ENCODE measurements at places on chromosomes 7 and 10.

- no peak for DNase-seq
Measured at GRCh38 chr7:70565721-70566370, 566.1 kb upstream of the GALNT17 start.

GRCh38 chr7:22364900-22365299 is 7.9 kb upstream of the RAPGEF5 start:
- no peak for DNase-seq

DNA sequence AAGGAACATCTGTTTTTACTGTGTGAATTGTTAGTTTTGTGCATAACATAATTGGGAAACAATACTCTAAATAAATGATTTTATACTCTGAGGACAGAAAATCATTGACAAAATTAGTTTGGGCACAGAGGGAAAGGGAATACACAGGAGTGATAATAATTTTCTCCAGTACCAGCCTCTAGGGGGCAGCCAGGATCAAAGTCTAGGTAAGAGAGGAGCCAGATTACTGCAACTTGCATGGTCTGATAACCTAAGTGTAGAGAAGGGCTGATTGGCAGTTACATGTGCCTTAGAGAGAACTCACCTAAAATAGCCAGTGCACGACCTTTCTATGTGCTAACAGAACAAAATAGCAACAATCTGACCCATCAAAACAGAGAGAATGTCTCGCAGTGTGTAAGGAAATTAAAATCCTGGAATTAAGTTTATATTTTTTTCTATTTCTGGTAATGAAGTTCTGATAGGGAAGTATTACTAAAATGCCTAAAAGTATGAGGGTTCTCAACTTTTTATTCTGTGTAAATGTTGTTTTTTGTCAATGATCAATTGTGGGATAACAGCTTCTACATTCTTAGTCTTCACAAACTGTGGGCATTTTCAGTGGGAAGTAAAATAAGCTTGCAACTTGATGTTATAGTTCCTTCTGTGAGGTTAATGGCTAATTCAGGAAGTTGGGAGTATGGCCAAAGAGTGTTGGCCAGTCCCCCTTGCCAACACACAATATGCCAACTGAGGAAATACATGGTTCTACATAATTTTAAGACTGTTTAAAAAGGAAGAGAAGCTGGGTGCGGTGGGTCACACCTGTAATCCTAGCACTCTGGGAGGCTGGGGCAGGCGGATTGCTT is 66.4 kb downstream of the EXOC6 start:
- DNase-seq = peak; percentile 48

- no peak for DNase-seq
Measured at GRCh38 chr7:158285383-158285770, 302.2 kb downstream of the PTPRN2 start.

DNA sequence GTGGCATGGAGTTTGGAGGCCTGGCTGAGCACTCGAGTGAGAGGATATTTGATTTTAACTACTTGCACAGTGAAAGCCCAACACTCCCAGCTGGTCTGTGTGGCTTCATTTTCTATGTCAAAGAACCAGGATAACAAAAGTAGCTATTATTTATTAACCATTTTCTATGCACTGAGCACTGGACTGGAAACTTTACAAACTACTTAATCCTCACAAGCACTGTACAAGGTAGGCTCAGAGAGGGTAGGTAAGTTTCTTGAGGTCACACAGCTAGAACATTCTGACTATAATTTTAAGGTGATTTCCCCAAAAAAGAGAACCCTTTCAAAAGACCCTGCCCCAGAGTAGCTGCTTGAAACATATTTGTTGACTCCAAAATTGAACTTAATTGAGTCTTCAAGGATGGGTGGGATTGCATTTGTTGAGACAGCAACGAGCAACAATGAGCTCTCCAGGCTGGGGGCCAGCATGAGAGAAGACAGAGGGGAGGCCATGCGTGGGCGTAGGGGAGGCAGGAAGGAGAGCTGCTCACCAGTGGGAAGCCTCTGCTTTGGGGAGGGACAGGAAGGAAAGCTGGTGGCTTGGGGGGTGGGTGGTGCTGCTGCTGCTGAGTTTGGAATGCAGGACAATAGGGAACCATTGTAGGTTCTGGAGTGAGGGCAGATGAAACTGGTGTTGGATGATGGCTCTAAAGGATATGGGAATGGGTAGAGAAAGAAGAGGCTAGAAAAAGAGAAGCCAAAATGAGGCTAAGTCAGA is 31.5 kb downstream of the FAM241B start:
- no peak for DNase-seq

DNA sequence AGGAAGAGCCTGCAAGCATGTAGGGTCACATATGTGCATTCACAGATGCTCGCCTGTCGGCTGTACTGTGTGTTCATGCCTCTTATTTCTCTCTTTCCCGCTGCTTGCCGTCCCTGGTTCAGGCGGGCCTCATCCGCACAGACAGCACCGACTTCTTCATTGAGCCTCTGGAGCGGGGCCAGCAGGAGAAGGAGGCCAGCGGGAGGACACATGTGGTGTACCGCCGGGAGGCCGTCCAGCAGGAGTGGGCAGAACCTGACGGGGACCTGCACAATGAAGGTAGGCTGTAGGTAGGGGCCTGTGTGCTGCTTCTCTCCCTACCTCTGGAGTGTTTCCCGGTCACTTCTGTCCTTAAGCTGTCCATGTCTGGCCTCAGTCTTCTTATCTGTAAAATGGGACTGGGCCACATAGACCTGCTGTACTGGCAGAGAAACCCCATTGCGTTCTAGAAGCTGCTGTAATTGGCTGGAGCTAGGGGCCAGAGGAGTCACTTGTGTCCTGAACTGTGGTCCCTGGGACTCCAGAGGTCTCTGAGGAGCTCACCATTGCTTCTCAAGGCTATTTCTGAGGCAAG is 30.0 kb downstream of the ADAMTS14 start:
- DNase-seq = no peak

DNA sequence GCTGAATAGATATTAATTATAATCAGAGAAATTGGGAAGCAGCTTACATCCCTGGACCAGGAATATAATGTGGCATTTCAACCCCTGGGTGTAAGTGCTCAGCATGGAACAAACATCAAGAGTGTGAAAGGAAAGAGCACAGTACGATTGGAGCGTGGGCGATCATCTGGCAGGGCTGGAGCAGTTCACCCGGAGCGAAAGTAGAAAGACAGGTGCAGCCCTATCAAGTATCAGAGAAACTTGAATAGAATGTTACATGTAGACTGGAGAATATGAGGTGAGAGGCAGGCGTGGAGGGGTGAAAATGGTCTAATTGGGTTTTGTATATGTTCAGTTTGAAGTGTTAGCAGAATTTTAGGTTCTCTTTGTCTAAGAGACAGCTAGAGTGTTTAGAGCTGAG is 303.0 kb downstream of the MDFIC start:
- DNase-seq = no peak

DNA sequence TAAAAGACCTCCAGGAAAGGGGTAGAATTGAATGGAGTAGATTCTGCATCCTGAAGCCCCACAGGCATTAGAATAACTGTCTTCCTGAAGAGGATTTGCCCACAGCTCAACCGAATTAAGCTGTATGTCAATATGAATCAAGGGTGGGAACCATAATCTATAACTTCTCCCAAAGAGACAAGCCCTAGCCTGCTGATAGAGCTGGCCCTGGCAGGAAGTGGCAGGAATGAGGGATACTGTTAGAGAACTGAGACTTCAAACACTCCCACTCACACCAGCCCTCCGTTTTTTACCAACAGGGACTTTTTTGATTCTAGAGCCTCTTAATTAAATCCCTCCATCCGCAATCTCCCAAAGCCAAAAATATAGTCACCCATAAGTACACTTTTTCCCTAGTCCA is 12.2 kb upstream of the DUSP5 start:
- DNase-seq = no peak

DNA sequence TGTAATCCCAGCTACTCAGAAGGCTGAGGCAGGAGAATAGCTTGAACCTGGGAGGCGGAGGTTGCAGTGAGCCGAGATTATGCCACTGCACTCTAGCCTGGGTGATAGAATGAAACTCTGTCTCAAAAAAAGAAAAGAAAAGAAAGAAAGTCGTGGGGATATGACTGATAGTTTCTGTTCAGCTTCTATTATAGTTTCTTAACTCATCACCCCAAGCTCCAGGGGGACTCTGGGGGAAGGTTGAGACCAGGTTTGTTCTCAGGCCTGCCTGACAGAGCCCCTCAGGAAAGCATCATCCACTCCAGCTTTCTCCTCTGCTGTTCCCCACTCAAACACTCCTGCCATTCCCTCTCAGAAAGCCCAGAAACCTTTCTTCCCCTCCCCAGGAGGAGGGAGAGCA is 542.4 kb upstream of the GALNT17 start:
- no peak for DNase-seq

DNA sequence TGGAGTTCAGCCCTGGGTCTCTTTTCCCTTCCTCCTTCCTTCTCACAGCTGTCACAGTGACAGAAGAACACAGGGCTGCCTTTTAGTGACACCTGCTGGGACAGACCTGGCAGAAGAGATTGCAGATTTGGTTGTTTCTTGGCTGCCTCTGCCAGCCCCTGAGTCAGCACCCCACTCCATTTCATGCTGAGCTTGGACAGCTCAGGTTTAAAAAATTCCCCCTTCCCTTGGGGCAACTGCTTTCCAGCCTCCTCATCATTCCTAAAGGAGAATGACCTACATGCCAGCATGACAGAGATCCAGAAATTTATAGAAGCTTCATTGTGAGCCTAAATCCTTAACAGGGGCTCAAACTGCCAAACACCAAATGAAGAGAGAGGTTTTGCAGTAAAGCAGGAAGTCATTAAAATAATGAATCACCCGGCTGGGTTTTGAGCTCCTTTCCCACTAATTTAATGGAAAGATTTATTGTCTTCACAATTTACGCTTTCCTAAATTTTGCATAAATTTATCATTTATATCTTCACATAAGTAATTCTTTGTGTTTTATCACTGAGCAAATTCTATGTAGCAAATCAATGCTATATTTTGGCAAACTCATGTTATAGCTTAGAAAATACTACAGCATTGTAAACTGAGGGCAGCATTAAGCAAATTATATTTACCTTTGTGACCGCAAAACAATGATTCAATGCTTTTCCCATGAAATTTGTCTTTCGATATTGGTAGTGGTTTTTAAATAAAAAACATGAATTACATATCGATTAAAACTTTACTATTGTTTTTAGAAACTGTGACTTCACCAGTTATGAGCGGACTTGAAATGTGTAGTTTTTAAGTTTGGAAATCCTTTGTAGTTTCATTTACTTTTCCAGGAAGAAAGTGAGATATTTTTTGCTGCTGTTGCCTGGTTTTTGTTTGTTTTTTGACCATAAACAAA is 399.5 kb upstream of the ANKRD30A start:
- peak; percentile 42 for DNase-seq

- DNase-seq = no peak
Measured at GRCh38 chr10:121092720-121093095, 241.5 kb downstream of the WDR11 start.

DNA sequence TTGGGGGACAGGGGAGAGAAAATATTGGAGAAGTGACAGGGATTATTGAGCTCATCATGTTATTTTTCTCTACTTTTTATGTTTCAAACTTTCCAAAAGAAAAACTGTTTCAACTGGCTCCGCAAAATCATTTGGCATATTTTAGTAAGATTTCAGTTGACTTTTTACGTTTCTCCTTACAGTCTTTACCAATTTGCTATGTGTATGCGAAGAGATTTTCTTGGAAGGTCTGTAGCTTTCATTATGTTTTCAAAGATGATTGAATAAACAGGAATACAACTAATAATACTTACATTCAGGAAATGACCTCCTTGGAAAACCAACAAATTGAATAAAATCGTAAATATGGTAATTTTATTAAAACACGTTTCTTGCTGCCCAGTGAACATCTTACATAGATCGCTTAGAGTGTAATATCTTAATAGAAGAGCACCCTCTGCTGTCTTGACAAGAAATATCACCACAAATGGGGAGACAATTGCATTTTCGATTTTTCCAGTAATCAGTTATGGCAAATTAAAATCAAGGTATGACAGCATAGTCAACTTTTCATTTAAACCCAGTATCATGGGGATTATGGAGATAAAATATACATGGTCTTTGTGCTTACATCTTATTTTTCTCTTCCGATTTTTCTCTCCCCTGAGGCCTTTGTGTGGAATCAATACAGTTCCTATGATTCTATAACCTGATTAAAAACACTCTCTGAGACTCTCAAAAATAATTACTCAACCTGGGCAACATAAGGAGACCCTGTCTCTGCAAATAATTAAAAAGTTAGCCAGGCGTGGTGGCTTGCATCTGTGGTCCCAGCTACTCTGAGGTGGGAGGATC is 43.1 kb downstream of the MBL2 start:
- DNase-seq = peak; percentile 52

GRCh38 chr10:28566458-28567015 is 33.6 kb downstream of the WAC start:
- DNase-seq = no peak

DNA sequence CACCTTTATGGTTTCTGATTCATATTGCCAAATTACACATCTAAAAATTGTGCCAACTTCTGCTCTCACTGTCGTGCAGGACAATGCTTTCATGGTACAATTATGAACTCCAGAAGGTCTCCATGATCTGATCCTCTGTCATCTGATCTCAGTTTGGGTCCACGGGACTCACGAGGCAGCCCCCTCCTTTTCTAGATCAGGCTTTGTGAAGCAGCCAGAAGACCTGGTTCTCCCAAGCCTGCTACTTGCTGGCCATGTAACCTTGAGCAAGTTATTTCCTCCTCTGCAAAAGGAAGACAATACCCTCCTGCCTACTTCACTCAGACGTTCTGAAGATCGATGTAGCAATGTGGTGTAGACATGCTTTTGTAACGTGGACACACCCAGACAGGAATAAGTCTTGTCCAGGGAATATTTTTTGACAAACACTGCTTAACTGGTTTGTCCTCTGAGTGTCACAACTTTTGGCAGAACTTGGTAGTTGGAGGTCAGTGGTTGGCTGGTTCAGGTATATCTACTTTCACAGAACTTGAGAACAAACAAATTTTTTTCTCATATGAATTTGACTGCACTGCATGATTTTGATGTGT is 19.6 kb downstream of the CALML3 start:
- DNase-seq = no peak

GRCh38 chr10:16965740-16966447 is 148.7 kb upstream of the RSU1 start:
- DNase-seq = peak; percentile 86

- DNase-seq = peak; percentile 78
Measured at GRCh38 chr7:93015101-93015778, 102.5 kb downstream of the SAMD9 start.

GRCh38 chr7:85172530-85172941 is 14.3 kb downstream of the SEMA3D start:
- DNase-seq = peak; percentile 16

DNA sequence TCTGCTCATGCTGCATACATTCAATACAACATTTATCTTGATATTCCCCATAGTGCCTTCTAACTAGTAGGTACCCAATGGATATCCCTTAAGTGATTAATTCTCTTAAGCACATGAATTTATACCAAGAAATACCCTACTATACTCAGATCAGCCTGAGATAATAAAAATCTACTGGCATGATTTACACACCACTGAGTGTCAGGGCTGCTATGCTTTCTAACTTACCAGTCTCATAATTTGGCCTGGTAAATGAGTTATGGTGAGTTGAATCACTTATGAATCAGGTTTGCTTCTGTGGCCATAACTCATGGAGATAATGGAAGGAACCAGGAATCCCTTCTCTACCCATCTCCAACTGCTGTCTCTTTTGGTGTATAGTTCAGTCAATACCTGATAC is 122.8 kb downstream of the THSD7A start:
- no peak for DNase-seq

- DNase-seq = no peak
Measured at GRCh38 chr7:7231000-7231399, 48.7 kb downstream of the C1GALT1 start.
